ENCODE measurements at places on chromosomes 12 and 14. TPM values are rescaled to one million over a fixed set of nuclear protein-coding genes. Genes with fewer than 3 reads are reported as not detected.

The PEBP1 gene
- 87.6 TPM for total RNA-seq

The PRPH gene
- total RNA-seq = not detected

The JKAMP gene
- 26.8 TPM for total RNA-seq

The DIO3 gene
- not detected for total RNA-seq

The UNC79 gene
- not detected for total RNA-seq

The ATG14 gene
- total RNA-seq = 5.7 TPM

The ADAMTS20 gene
- total RNA-seq = not detected

The TAS2R20 gene
- total RNA-seq = 1.4 TPM

The EFS gene
- not detected for total RNA-seq
